ENCODE measurements at places on chromosomes 6 and 20. TPM values are rescaled to one million over a fixed set of nuclear protein-coding genes. Genes with fewer than 3 reads are reported as not detected.

SALL4 gene
- 0.37 TPM for total RNA-seq

MYLIP gene
- total RNA-seq, result 3.8 TPM

FAM110A gene
- total RNA-seq, result 3.6 TPM

KCNK5 gene
- total RNA-seq, result 3.2 TPM

DUSP15 gene
- total RNA-seq, result not detected

PNPLA1 gene
- total RNA-seq, result not detected

VWA7 gene
- total RNA-seq, result 2.6 TPM

CCR6 gene
- total RNA-seq, result not detected

TMEM170B gene
- 6.1 TPM for total RNA-seq

NTSR1 gene
- not detected for total RNA-seq

GRCh38 chr6:897528-898207 lies 204.7 kb upstream of the EXOC2 start:
- DNase-seq, result no peak

DNA sequence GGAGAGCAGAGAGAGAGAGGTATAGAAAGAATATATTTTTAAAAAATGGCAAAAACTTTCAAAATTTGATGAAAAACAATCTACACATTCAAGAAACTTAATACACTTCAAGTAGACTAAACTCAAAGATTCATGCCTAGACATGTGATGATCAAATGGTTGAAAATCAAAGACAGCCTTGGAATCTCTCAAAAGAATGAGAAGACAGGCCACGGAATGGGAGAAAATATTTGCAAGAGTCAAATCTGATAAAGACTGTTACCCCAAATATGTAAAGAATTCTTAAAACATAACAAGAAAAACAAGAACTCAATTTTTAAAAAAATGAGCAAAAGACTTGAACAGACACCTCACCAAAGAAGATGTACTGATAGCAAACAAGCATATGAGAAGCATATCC lies 49.7 kb downstream of the THEMIS start:
- DNase-seq, result no peak

DNA sequence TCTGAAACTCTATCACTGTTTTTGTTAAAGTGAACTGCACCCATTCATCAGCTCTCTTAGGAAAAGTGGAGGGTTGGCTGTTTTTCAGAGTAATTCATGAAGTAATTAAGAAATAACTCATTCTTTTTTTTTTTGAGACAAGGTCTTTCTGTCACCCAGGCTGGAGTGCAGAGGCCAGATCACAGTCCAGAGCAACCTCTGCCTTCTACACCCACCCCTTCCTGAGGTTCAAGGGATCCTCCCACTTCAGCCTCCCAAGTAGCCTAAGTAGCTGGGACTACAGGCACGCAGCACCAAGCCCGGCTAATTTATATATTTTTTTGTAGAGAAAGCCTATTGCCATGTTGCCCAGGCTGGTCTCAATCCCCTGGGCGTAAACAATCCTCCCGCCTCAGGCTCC lies 2.6 kb downstream of the ZNFX1 start:
- no peak for DNase-seq

DNA sequence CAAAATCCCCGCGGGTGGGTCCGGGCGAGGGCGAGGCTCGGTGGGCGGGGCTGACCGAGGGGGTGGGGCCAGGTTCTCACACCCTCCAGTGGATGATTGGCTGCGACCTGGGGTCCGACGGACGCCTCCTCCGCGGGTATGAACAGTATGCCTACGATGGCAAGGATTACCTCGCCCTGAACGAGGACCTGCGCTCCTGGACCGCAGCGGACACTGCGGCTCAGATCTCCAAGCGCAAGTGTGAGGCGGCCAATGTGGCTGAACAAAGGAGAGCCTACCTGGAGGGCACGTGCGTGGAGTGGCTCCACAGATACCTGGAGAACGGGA lies 809 bp downstream of the HLA-G start:
- no peak for DNase-seq

DNA sequence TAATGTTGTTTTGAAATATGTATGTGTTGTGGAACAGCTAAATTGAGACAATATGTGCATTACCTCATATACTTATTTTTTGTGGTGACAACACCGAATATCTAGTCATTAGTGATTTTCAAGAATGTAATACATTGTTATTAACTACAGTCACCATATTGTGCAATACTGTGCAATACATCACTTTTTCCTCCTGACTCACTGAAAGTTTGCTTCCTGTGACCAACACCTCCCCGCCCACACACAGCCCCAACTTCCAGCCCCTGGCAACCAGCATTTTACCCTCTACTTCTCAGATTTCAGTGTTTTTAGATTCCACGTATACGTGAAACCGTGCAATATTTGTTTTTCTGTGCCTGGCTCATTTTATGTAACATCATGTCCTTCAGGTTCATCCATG lies 627.9 kb downstream of the PRKN start:
- peak; percentile 48 for DNase-seq

GRCh38 chr20:63380346-63380870 lies 19.3 kb upstream of the CHRNA4 start:
- no peak for DNase-seq

DNA sequence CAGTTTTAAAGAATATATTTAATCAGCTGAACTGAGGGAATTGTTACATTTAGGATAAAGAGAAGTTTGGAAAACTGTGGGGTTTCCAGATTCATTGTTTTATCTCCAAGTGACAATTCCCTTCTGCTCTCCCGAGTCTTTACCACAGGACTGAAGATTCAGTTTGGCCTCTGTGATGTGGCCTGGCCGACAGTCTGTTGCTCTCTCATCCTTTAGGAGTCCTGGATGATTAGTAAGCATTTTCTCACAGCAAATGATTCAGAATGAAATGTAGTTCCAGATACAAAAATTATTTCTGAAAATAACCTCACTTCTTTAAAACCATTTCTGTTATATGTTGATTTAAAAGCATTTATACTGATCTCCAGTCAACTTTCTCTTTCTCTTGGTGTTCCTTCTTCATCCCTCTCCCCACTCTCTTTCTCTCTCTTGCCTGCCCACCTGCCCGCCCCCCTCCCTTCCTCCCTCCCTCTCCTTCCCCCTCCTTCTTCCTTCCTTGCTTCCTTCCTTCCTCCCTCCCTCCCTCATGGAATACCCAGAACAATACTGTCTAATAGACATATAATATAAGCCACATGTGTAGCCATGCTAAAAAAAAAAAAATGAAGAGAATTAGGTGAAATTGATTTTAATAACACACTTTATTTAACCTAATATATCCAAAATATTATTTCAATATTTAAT lies 254.9 kb downstream of the PRL start:
- DNase-seq, result no peak

GRCh38 chr6:45256697-45257695 lies 71.1 kb upstream of the RUNX2 start:
- no peak for DNase-seq

GRCh38 chr20:24534282-24534681 lies 64.9 kb downstream of the SYNDIG1 start:
- DNase-seq, result no peak

DNA sequence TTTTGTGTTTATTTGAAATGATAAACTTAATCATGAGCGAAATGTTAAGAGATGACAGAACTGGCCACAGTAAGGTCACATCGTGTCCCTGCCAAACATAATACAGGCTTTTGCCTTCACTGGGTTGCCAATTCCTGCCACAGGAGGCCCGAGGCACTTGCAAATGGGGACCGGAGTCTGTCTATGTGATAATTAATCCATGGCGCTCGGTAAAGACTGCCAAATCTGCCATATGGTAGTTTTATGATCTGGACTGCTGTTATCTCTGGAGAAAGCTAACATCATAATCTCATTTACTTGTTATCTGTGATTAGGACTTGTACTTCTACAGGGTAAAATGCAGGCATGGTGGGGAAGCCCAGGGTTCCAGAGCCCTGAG lies 170.5 kb upstream of the TSHZ2 start:
- DNase-seq, result no peak

DNA sequence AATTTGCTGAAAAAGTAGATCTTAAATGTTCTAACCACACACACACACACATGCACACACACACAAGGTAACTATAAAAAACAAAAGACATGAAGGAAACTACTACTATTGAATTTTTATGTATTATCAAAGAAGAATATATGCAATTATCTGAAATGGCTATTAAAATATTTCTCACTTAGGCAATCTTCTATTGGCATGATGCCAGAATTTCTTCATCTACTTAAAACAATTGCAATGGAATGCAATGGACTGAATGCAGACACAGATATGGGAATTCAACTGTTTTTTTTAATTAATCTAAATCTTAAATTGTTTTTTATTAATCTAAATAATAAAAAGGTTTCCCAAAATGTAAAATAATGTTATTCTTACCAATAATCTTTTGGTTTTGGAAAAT lies 152.6 kb upstream of the SMLR1 start:
- no peak for DNase-seq

DNA sequence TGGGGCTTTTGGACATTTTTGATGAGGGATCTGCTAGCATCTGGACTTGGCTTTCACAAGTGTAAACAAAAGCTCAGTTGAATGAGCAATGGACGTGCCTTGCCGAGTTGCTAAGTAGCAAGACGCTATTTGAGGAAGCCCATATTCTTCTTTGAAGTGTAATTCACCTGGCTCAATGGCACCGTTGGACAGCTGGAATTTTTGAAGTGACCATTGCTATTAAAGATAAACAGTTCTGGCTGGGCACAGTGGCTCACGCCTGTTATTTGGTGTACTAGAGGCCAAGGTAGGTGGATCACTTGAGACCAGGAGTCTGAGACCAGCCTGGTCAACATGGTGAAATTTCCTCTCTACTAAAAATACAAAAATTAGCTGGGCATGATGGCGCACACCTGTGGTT lies 88.8 kb upstream of the SOX4 start:
- no peak for DNase-seq

DNA sequence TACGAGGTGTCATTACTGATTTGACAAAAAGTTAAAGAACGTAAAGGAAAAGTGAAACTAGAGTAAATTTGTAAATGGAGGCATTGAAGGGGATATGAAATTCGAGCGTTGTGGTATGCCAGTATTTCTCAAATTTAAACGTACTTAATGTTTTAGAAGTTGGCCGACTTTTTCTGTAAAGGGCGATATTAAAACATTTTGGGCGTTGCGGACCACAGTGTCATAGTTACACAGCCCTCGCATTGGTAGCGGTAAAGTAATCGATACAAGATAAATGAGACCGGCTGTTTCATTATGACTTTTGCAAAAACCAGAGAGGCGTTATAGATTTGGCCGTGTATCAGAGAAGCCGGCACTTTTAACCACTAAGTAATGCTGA lies 39.6 kb downstream of the OR2B2 start:
- DNase-seq, result no peak

- DNase-seq, result no peak
These were observed 23.5 kb downstream of the TOX2 start for GRCh38 chr20:43938017-43938655.

DNA sequence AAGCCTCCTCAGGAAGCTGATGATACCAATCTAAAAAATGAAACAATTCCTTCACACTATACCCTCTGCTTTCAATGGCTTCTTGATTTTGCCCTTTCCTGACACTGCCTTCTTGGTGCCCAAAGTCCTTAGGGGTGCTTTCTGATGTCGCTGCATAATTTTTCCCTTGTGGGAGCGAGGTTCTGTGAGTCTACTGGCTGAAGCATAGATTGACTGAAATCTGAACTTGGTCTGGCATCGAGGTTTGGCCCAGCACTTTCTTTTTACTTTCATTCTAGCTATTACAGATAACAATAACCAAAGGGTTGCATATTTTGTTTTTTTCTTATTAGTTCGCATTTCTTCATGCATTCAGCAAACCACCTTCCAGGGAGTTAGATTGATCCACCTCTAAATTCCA lies 65.8 kb downstream of the E2F3 start:
- no peak for DNase-seq

- no peak for DNase-seq
These were observed 19.2 kb downstream of the KCNG1 start for GRCh38 chr20:51003753-51004152.

GRCh38 chr20:50146732-50147662 lies 6.5 kb downstream of the PEDS1 start:
- DNase-seq, result no peak

DNA sequence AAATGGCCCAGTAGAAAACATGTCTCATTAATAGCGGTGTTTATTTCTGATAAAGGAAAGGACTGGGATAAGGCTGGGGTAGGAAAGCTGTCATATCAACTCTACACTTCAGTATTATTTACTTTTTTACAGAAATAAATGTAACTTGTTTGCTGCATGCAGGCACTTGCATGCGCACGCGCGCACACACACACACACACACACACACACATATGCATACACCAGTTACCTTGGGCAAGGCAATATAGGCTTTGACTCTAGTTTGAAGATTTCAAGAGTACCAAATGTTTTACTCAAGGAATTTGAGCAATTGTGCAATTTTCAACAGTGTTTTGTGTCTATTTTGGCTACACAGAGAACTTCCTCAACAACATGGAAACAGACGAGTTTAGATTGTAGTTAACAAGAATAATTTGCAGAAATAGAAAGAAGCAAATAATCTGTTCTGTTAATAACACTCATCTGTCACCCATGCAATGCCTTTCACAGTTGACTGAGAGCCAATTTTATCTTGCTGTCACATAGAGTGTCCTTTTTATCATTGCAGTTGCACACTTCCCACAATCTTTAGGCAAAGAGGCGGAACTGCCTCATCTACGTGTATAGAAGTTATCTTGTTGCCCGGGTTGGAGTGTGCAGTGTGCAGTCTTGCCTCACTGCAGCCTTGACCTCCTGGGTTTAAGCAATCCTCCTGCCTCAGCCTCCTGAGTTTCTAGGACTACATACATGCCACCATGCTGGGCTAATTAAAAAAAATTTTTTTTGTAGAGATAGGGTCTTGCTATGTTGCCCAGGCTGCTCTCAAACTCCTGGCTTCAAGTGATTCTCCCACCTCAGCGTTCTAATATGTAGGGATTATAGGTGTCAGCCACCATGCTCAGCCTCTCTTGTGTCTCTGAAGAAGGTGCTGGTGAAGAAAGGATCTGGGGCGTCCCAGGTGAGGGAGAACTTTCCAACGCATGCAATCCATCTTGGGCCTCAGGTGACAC lies 74.8 kb upstream of the SHLD1 start:
- DNase-seq, result no peak
